ENCODE measurements at places on chromosomes 1 and 21.

DNA sequence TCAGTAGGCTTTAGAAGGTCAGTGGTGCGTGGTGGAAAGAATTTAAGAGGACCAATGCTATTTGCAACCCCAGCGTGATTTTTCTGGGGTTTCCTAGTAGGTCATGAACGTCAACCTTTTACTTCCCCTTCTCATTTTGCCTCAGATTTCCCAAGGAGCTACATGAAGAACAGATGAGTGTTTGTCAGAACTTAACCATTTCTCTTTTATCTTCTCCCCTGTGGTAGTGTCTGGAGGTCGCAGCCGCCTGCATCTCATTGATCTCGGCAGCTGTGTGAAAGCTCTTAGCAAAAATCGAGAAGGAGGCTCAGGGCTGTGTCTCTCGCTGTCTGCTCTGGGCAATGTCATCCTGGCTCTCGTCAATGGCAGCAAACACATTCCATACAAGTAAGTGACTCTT lies 491.1 kb downstream of the KIF26B start:
- no peak for DNase-seq

GRCh38 chr1:114892194-114892918 lies 37.7 kb downstream of the SYCP1 start:
- no peak for DNase-seq

DNA sequence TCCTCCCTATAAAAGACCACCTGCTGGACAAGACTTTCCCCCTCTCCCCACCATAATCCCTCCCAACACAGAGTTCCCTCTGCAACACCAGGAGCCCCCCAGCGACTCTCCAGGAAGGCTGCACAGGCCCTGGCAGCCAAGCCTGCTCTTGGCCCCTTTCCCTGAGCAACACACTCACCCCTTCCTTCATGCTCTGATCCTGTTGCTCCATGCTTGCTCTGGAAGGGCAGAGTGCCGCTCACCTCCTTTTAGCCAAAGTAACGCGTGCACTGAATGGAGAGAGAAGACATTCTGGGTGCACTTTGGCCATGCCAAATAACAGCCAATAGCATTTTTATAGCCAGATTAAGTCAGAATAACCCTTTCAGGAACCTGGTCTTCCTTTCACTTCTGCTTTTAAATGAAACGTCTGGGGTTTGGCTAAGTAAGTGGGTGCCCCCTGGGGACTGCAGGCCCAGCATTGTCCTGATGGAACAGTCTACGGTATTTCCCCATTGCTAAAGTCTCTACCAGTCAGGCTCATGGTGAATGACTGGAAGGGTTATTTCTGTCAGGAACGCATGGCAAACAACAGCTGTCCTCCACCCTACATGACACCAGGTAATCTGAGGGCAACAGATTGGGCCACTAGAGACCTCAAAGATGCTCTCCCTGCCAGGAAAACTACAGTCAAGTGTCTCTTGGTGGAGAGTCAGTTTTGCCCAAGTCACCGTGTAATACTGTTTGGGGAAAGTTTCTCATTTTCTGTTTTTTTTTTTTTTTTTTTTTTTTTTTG lies at the start of gene SLC2A5:
Gene SLC2A5 (minus strand): TSS at position 310 of the 775 bp plus-strand sequence. CDS start 99 bp downstream, at position 211.
- peak; percentile 44 for DNase-seq

DNA sequence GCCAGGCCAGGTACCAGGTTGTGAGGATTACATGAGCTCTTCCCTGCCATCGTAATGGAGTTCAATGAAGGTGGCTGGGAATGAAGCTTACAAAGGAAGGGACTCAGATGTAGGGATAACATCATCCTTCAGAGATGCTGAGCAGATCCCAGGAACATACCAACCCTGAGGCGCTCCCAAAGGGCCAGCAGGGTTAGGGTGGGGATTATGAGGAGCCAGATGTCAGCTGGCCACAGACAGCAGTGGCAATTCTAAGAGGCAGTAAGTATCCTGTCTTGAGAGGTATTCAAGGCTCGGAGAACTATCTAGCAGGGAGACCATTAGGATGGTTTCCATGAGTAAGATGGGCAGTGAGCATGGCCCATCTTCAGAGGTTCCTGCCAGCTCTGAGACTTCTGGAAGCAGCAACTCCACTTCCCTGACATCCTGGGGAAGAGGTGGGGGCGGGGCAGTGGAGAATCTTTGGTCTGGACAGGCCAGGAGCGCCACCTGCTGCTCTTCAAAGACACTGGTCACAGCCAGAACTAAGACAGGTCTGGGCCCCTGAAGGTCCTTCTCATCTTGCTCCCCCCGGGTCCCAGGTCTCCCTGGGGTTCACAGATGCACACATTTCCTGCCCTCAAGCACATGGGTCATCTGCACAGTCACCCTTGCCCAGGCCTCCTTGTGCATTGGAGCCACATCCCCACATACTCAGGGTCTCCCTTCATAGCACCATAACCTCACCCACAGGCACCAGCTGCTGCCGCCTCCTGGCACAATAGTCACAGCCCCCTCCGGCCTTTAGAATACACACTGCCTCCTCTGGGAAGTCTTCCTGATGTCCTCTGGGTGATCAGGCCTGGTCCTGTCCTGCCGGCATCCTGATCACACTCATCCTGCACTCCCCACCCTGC lies 2.7 kb upstream of the SDC3 start:
- peak; percentile 67 for DNase-seq

- DNase-seq: no peak
Measured at GRCh38 chr1:7688659-7689058, 82.4 kb upstream of the VAMP3 start.

DNA sequence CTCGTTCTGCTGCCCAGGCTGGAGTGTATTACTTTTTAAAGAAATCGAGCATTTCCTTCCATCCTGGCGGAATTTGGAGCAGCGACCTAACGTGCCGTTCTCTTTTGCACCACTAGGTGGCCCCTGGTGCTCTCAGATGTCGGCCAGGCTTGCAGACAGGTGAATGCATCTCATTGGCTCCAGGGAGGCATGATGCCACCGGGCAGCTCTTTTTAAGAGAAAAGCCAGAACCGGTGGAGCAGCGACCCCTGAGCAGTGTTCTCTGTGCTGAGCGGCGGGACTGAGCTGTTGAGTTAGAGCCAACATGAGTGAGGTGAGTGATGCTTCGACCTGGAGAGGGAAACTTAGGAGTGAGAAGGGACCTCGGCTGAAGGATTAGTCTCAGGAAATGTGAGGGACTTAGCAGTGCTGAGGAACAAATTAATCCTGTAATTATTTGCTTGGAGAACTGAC lies at the start of gene PCP4:
Gene PCP4 (plus strand): TSS at position 241 of the 453 bp plus-strand sequence. CDS start 64 bp downstream, at position 305.
- no peak for DNase-seq

- no peak for DNase-seq
Measured at GRCh38 chr1:171576144-171576543, 45.9 kb upstream of the MYOCOS start.

DNA sequence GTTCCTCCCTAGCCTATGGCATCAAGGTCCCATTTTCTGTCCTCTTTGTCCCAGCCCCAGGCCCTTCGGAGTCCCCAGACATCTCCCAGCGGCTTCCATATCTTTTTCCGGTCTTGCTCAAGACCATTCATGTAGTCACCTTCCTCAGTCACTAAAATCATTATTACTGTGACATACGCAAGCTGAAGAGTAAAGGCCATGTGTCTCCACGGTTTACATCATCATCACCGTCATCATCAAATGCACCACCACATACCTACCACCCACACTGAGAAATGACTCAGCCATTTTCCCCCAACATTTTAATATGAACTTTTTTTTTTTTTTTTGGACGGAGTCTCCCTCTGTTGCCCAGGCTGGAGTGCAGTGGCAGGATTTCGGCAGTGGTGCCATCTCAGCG lies 43.4 kb downstream of the FHAD1 start:
- DNase-seq: no peak

DNA sequence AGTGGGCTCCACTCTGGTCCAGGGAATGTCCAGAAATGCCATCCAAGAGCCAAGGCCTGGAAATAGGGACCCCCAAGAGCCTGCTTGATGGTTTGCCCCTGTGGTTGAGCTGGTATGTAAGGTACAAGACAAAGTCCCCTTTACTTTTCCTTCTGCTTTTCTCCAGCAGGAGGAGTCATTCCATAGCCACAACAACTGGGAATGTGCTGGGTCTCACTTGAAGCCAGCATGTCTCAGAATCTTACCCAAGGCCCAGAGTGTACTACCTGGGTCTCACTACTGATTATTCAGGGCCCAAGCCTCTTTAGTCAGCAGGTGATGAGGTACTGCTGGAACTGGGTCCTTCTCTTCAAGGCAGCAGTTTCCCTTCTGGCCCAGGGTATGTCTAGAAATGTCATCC lies 62.1 kb upstream of the CD55 start:
- DNase-seq: no peak

DNA sequence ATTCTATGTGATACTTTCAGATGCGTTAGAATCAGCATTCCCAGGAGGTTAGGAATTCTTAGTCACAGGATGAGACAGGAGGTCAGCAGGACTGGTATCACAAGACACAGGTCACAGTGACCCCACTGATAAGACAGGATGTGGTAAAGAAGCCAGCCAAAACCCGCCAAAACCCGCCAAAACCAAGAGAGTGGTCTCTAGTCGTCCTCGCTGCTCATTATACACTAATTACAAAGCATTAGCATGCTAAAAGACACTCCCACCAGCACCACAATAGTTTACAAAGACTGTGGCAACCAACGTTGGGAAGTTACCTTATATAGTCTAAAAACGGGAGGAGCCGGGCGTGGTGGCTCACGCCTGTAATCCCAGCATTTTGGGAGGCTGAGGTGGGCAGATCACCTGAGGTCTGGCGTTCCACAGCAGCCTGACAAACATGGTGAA lies 13.9 kb upstream of the ACTA1 start:
- no peak for DNase-seq

DNA sequence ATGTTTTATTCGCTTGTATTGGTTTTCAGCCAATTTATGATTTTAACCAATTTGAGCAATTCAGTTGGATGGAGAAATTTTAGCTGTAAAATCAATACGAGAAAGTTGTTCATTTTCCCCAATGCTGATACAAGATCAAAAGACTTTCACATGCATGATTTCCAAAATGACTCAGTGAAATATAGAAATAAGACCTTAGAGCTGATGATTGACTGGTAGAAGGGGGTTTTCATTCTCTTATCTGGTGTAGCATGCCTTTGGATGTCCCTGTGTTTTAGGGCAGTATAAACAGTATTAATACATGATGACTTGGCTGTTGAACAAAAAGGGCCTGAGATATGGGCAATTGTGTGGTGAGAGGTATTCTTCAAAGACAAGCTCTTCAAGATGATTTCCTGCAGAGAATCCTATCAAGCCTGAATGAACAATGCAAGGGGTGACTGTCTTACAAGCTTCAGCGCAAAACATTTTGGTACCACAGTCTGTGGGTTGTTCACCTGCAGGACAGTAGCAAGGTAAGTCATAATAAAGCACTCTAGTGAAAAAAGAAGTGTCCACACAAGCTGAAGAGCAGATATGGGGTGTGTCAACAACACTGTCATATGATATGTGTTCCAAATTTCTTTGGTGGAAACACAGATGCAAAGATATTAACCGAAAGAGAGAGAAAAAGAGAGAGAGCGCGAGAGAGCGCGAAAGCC lies 156.2 kb downstream of the TNFSF18 start:
- no peak for DNase-seq

GRCh38 chr21:37219761-37220432 lies 47.2 kb downstream of the VPS26C start:
- no peak for DNase-seq

DNA sequence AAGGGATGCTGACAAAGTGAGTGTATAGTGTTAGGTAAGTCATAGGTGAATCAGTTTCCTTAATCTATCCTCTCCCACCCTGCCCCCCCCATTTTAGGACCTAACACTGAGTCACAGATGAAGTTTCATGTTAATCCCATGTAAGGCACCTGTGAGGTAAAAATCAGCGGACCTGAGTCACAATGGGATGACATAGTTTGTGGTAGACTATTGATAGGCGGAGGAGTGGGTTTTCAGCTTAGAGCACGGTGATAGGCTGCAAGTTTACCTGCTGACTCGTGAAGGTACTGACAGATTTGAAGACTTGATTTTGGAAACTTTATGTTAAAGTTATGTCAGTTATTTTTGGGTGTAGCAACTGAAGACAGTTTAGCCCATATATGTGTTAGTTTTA lies 1.7 kb downstream of the TOR1AIP1 start:
- no peak for DNase-seq

GRCh38 chr1:86205741-86206140 lies 49.2 kb upstream of the COL24A1 start:
- DNase-seq: no peak

- DNase-seq: no peak
Measured at GRCh38 chr1:200173097-200173618, 145.6 kb downstream of the NR5A2 start.

DNA sequence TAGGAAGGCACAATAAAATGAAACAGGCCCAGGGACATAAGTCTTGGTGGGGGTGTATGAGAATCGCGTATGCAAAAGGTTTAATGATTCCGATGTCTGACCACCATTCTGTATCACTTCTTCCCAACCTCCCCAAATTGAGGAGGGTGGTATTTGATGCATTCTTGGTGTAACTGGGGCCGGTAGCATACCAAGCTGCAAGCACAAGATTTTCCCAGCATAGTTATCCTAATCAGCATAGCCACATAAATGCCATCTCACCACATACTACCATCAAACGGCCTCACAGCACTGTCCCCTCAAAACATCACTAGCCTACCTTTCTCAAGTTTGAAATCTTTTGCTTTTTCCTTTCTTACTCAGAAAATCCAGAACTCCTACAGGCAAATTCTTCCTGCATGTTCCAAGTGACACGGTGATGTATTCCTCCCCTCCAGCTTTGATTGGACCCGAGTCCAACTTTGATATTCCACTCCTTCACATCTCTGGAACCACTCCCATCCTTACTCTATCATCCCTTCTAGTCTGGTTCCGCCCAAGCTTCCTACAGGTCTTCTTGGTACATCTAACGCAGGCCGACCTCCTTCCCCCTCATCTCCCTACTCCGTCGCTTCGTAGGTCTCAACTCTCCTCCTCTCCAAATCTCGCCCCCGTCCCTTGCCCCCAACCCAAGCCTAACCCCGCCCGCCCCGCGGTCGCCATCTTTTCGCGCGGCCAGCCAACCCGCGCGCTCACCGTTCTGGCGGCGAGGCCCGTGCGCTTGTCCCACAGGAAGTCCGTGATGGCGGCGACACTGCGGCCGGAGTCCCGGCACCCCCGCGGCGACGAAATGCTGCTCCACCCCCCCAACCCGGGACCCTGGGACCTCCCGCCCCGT lies 600 bp downstream of the CLK2 start:
- no peak for DNase-seq

DNA sequence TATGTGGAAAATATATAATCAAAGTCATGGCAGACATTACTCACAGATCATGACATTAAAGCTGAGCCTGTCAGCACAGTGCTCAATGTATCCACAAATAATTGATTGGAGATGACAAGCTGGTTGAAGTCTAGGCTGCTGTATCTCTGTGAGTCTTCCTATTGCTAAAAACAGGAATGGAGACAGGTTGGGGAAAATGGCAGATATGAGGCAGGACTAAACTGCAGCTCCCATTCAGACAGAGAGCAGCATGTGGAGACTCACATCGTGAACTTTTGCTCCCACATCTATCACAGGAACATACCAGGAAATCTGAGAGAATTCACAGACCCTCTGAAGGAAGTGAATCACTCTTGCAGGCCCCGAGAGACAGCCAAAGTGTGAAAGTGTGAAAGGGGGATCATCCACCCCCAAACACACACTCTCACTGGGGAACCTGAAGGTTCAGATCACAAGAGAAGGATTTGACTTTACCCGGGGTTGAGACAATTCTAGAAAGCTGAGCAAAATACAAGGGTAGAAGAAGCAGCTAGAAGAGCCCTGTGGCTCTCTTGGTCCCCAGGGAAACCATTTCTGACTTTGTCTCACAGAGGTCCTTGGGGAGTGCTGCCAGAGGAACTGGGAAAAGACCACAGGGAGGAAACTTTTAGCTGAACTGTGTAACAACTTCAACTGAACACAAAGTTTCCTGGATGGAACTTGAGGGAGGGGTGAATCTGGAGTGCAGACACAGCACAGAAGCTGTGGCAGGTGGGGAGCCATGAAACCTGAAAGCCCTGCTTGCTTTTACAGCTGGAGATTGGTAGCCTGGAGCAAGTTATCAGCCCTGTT lies 173.4 kb downstream of the S1PR1 start:
- no peak for DNase-seq

Measured in C1 segment of cervical spinal cord (tissue), 14 donors.